ENCODE measurements at places on chromosomes 3 and 15.

DNA sequence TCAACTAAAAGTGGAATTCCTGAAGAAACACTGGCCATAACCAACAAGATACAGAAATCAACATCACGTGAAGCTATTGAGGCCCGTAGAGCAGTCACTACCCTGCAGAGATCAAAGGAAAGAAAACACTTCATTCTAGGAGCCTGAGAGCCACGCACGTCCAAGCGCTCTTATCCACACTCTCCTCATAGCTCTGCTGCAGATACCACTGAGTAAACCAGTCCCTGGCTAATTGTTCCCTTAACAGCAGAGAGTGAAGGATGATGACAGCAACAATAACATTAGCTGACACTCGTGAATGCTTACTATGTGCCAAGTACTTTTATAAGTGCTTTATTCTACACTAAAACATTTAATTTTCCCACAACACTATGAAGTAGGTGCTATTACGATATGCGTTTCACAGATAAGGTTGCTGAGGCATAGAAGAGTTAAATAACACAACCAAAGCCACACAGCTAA, 271.0 kb upstream of the GADL1 start:
- DNase-seq: no peak

- DNase-seq: no peak
Observed at GRCh38 chr3:150887031-150887430, 18.2 kb downstream of the MINDY4B start.

DNA sequence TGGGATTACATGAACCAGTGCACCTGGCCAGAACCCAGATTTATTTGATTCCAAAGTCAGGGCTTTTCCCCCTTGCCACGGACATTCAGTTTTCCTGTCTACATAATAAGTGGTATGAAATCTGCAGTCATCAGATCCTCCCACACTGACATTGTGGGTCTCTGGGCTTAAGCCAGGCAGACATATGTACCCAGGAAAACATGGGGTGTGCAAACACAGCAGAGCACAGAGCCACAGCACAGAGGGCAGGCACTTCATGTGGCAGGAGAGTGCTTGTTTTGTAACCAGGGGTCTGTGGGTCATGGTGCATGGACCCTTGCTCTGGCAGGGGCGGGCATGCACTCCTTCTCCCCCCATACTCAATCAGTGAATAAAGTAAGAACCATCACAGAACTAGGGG, 6.1 kb upstream of the ABTB1 start:
- DNase-seq: no peak

DNA sequence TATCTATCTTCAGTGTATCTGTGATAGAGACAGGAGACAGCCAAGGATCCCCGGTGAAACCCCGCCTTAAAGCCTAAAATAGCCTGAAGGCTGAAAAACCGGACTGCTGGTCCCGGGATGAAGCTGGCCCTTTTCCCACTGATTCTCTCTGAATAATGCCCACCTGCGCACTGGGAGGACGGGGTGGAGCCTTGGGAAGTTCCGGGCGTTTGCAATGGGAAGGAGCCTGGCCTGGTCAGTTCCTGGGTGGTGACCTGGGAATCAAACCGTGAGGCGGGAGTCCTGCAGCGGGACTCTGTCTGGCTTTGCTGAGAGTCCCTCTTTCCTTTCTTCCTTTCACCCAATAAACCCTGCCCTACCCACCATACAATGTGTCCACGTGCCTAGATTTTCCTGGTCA, 157.9 kb downstream of the C3orf38 start:
- no peak for DNase-seq

DNA sequence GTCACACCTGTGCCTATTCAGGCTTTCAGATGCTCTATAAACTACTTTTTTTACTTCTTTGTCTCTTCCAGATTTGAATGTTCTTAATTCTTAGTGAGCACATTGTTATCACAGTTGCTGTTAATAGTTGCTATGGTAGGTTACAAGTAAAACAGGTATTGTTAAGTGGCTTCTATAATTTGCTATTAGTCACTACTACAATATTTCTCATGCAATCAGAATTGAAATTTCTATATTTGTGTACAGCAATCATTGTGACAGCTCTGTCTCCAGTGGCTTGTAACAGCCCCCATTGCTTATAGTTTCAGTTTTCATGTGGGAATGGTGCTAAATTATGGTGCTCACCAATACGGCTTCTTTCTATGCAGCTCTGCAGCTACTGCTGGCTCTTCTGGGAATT, 318.4 kb upstream of the GOLIM4 start:
- DNase-seq: no peak

DNA sequence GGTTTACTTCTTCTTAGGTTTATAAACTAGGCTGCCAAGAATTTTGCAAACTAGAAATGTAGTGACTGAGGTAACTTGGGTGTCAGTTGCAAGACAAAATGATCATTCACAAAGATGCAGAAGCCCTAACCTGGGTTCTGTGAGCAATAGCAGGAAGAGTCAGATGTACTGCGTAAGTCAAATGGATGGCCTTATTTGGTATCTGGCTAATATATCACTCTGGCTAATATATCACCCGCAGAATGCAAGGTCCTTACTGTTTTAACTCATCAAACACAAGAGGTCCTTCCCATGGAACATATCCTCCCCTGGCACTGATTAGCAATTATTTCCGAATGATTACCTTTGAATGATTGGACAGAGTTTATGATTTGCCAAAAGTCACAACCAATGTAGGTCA, 37.4 kb downstream of the RBMS3 start:
- no peak for DNase-seq

DNA sequence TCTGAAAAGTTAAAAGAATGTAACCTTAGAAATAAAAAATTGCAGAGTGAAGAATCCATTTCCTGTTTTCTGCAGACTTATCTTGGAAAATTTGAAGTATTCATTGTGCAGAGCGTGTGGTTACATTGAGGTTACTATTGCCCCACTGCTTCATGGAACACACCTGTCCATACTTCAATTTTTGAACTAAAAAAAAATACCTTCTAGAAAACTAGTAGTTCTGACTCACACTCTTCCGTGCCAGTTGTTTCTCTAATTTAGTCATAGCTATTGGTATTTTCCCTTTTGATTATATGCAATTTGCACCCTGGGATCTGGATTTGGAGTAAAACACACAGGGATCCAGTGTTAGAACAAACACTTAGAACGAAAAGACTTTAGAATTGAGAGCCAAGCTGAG, 111.8 kb upstream of the LYSMD4 start:
- DNase-seq: no peak

- no peak for DNase-seq
Observed at GRCh38 chr3:193095366-193095765, 145.7 kb upstream of the PLAAT1 start.

GRCh38 chr3:127673191-127674100, 694 bp downstream of the ABTB1 start:
- DNase-seq: peak; percentile 61

DNA sequence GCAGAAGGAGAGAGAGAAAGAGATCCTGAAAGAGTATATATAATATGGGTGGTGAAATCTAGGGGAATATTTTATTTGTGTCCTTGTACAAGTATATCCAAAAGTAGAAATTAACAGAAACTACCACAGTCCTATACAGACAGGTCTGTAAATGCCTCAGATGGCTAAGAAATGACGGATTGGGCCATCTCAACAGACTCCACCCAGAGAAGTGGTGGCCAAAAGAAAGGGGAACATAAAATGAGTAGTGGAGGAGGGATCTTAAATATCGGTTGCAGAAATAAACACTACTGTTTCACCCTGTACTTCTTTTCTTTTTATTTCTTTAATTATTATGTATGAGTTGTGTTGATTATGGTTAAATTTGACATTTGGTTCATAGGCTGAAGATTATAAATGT, 47.7 kb downstream of the CCR3 start:
- DNase-seq: no peak

DNA sequence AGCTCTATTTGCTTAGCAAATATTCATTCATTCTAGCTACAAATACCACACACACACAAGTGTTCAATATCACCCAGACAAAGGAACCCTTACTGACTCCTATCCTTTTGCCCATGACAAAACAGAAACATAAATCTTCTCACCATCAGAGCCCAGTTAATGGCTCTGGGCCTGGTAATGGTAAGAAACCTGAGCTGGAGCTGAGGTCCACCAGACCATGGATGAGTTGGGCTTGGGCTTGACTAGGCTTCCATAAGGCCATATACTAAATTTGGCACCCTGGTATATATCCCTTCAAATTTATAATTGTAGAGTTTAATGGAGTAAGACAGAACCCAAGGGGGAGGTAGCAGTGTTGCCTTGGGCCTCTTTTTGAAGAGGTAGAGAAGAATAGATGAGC, 29.4 kb downstream of the GPR176 start:
- no peak for DNase-seq
